ENCODE measurements at places on chromosomes 1 and 21. TPM values are rescaled to one million over a fixed set of nuclear protein-coding genes. Genes with fewer than 3 reads are reported as not detected.
A peak's percentile ranks its signal among the peaks of the same experiment; 100 is the strongest.

DNA sequence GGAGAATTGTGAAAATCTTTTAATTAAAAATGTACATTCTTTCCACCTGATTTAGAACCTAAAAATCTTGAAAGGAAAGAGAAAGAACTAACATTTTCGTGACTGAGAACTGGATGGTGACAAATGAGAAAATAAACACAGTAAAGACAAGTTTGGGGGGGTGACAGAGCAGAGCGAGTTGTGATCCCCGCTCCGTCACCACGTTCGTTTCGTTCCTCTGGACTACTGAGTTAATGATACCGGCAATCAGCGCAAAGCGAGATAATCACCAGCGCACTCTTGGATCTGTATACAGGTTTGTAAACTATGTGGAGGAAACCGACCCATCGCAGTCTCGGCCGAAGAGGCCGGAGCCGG is 31.2 kb upstream of the CFAP126 start:
- DNase-seq = no peak

DNA sequence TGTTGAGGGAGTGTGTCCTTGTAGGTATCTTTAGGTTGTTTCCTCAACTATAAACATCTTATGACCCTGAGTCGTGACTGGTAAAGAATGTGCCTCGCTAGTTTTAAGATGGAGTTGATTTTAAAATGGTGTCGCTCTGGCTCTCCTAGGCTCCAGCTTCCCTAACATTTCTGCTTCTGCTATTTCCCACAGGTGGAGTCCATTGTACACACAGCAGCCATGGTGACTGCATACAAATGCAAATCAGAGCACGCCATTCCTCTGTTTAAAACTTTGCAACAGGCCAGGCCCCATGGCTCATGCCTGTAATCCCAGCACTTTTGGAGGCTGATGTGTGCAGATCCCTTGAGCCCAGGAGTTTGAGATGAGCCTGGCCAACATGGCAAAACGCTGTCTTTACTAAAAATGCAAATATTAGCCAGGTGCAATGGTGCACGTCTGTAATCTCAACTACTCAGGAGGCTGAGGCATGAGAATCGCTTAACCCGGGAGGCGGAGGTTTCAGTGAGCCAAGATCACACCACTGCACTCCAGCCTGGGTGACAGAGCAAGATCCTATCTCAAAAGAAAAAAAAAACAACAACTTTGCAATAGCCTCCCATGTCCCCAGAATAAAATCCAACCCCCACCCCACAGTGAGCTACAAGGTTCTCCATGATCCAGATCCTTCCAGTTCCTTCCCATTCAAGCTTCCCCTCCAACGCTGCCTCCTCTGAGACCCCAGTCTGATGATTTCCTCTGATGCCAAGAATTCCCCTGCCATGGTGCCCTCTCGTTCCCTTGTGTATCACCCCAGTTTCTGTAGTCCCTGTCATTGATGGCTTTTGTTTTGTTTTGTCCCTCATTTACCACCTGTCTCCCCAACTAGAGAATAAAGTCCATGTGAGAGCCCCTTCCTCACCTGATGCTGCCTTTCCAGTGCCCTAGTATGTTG is 36.9 kb upstream of the KLHDC7A start:
- no peak for DNase-seq

DNA sequence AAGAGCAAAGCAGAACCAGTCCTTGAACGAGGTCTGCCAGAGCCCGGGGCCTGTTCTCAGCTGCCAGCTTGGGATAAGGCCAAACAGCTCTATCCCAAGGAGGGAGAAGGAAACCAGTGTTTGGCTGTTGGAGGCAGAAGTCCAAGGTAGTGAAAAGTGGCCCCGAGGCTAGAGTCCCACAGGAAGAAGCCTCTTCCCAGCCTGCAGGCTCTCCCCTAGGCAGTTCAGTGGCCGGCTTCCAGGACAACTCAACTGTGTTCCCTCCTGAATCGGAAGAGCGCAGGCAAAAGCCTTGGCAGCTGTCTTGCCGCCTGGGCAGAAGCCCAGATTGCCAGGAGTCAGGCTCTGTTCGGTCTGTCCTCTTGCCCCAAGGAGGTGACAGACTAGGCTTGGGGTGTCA is 19.3 kb downstream of the QSOX1 start:
- DNase-seq = no peak

- no peak for DNase-seq
Observed at GRCh38 chr21:32520875-32521735, 64.2 kb downstream of the TCP10L start.

DNA sequence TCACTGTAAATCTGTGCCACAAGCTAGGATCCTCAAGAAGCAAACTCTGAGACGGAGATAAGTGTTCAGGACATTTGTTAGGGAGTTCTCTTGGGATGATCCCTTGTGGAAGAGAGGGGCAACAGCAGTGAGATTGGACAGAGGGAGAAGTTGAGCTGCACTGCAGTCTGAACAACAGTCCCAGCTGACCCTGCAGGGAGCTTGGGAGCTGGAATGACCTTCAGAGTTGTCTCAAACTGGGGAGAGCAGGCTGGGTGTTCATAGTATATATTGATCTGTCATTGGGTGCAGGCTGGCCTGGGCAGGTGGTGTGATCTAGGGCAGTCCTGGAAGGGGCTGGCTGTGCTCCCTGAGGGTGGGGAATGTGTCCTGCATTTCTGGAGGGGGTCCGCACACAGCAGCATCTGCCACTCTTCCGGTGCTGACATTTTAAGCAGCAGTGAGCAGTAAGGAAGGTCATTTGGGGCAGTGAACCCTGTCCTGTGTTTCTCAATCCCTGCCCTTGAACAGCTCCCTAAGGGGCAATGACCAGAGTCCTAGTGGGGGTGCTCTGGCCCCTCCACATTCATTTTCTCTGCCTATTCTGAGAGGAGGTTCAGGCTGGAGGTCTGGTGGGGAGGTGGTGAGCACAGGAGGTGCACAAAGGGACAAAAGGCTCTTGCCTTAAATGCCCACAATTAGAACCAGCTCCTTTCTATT is 90.2 kb upstream of the PPM1J start:
- DNase-seq = no peak

DNA sequence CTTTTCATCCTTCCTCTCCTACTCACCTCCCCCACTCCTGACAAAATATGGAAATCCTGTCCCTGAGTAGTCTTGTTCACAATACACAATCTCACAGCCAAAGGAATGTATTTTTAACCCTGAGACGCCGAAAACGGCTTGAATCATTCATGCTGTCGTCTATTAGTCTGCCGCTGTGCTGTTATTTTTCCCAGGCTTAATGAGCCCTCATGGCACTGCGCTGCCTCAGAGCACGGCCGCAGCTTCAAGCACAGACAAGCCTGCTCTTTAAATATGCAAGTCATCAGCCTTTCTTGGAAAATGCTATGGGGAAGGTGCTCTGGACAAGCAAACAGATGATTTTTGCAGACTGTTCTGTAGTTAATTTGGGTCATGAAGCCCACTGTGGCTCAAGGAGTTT is 302.7 kb downstream of the DISC1 start:
- DNase-seq = no peak

Gene EVA1C
- polyA plus RNA-seq = 3.9 TPM

- DNase-seq = peak; percentile 88
Observed at GRCh38 chr1:205543351-205544301, 39.2 kb downstream of the CDK18 start.

Gene SAMSN1
- polyA plus RNA-seq = 1.9 TPM

- DNase-seq = no peak
Observed at GRCh38 chr1:241706967-241707366, 54.9 kb downstream of the WDR64 start.

DNA sequence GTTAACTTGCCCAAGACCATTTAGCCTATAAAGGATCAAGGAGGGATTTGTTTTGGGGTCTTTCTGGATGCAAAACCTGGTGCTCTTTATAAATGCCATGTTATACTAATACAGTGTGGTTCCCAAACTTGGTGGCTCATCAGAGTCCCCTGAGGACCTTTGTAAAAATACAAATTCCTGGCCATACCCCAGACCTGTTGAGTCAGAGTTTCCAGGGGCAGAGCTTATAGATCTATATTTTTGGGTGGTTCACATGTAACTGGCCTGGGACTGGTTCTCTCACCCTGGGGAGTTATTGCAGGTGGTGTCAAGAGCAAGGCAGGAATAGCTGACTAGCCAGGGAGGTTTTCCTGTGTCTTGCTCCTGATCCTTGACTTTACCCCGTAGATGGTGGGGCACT is 136.9 kb upstream of the HNRNPU start:
- no peak for DNase-seq

DNA sequence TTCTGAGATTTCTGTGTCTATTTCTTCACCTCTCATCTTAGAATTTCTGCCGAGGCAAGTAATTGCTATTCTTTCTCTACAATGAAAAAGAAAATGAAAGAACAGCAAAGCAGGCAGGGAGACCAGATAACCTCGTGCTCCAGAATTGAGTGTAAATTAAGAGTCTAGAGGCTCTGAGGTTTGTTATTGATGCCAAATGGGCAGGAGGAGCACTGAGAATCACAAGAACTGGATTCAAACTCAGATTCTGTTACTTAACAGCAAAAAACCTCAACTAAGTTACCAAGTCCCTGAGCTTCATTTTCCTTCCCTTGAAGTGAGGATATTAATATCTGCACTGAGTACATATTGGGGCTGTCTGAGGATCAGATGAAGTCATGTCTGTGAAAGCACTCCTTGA is 5.5 kb upstream of the DDR2 start:
- DNase-seq = no peak

GRCh38 chr1:230679192-230679591 is 34.7 kb downstream of the AGT start:
- no peak for DNase-seq

Gene TNFRSF18
- 0.51 TPM for polyA plus RNA-seq

DNA sequence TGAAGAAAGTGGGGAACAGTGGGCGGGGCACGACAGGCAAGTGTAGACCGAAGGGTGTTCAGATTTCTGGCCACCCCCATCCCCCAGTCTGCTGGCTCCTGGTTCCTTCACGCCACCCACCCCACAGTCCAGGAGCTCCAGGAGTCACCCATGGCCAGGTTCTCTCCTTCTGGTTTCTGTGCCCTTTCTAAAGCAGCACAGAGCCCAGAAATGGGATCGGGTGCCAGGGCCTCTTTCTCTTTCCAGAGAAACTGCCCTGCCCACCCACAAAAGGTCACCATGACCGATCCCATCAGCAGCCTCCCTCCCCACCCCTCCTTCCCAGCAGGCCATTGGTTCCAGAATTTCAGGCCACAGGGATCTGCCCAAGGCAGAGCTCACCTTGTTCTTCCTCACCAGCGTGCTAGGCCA is 3.2 kb upstream of the CELSR2 start:
- DNase-seq = no peak

Gene TFF3
- polyA plus RNA-seq = 8.4 TPM

DNA sequence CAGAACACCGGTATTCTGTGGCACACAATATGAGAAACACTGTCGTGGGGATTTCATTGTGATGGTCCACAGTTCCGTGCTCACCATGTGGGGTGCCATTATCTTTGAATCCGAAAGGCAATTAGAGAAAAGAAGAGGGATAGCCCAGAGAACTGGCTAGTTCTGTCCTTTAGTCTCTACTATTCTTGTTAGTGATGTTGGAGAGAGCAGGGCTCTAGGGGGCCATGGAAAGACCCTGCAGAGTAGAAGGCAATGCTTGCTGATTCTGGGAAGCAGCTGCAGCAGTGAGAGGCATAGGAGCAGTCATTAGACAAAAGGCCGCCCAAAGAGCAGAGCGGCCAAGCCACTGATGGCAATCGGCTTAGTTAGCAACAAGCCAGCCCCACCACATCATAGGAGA is 146.3 kb downstream of the TSEN15 start:
- no peak for DNase-seq

Gene PSRC1
- 41.0 TPM for polyA plus RNA-seq

DNA sequence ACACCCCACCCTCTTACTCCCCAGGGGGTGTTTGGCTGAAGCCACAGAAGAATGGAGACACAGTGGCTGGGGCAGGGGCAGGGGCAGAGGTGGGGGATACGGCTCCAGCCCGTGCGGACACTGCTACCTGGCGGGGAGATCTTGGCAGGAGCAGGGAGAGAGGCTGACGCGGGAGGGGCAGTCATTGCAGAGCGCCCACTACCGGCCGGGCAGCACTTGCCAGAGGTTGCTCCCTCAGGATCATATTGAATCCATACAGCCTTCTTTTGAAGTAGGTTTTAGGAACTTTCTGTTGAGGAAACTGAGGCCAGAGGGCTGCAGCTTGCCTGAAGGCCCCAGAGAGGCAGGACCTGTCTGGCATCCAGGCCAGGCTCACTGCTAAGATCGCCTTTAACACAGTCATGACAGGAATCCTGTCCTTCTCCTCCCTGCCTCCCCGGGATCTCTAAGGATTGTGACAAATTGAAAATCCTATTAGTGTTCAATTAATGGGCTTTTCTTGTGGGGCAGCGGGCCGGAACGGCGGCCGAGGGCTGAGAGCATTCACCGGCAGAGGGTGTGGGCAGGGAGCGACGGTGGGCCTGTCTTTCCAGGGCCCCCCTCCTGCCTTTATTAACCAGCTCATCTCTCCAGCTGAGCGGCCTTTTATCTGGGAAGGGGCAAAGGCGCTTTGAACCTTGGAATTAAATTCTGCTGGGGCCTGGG is 65.5 kb upstream of the WNT4 start:
- no peak for DNase-seq

DNA sequence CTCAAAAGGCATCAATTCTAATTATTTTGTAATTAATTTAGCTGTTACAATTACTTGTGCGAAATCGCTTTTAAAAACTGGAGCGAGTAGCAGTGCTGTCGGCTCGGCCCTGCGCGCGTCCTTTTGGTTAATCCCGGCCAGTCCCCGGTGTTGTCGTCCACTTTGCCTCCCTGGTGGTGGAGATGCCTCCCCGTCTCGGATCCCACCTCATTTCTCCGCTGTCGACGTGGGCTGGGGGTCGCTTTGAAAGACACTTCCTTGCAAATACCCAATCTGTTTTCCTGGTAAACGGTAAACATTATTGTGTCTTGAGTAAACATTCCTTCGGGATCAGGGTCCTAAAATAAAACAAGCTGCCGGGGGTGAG is 3.7 kb downstream of the FOXD3 start:
- DNase-seq = no peak

- DNase-seq = no peak
Observed at GRCh38 chr1:246795906-246796694, 71.9 kb downstream of the SCCPDH start.

DNA sequence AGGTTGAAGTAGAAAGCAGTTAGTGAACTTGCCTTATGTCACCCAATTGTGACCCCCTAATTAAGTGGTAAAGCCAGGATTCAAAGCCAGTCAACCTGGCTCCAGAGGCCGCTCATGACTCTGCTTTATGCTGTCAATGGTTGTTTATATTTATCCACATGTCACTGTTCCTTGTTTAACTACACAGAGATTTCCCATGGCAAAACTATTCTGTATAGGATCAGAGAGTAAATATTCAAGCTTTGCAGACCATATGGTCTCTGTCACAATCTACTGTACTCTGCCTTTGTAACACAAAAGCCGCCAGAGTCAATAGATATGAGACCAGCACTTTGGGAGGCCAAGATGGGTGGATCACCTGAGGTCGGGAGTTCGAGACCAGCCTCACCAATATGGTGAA is 371.7 kb upstream of the PTBP2 start:
- DNase-seq = no peak

Gene NRDC
- polyA plus RNA-seq = 151 TPM

DNA sequence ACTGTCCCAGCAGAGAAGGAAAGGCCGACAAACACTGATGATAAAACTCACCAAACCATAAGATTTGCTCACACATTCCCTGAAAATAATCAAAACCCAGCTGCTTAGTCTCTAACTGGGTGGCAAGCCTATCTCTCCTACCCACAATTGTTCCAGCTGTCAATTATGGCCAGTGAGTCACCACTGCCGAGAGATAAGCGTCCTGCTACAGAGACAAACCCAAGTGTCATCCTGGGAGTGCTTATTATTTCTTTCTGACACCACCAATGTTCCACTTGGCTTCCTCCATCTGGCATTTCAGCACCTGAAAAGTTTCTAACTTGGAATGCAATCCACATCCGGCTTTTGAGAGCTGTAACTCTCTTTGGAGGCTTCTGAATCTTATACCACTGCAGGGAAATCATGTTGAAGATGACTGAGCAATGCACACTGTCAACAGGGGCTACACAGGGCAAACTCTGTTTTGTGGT is 51.5 kb upstream of the VAV3 start:
- DNase-seq = no peak

All from left lung (tissue), 14 donors.